Stimulated activated CD4-positive, alpha-beta T cell treated with anti-CD3 and anti-CD28 coated beads, Interleukin-15, amount 100 ng/mL, for 1 hour (primary cell): ENCODE measurements at places on chromosomes 3 and 15.

- no peak for DNase-seq
Observed at GRCh38 chr15:29433050-29433318, 163.4 kb upstream of the NSMCE3 start.

GRCh38 chr15:87224404-87224803 lies 1032.1 kb downstream of the NTRK3 start:
- DNase-seq, result no peak

GRCh38 chr15:76333720-76334437 lies 2.7 kb upstream of the ISL2 start:
- no peak for DNase-seq

- DNase-seq, result no peak
Observed at GRCh38 chr3:16480861-16481545, 32.5 kb downstream of the RFTN1 start.

DNA sequence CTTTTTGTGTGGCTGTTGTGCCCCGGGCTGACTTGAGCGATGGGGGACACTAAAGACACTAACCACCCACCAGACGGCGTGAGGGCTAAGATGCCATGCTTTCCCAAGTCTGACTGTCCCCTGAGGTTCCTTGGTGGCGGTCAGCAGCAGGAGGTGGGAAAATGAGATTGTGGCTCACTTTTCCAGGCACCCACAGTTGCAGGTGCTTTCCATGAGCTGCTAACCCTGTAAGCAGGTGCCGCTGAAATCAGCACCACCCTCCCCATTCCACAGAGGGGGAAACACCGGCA lies 17.7 kb downstream of the PRR23E start:
- DNase-seq, result no peak
